Activated T-helper 2 cell treated with anti-CD3 and anti-CD28 coated beads, Interferon-gamma antibody, Interleukin-2, Interleukin-4, amounts not matched to agents 10 μg/mL and 5 μg/mL and 100 μg/mL, durations not matched to agents 14 hours and 24 hours and 36 hours (primary cell): ENCODE measurements at places on chromosomes 12 and 14. TPM values are rescaled to one million over a fixed set of nuclear protein-coding genes. Genes with fewer than 3 reads are reported as not detected.

AQP5 gene
- not detected in 2 replicates for total RNA-seq

P2RX2 gene
- not detected in 2 replicates for total RNA-seq

NFATC4 gene
- 0.21 TPM in 1 of 2 replicates, not detected in the other for total RNA-seq

OASL gene
- total RNA-seq = 1.9 and 2.3 TPM in 2 replicates

PLCZ1 gene
- total RNA-seq = not detected in 2 replicates

GSC gene
- total RNA-seq = 0.14 TPM in 1 of 2 replicates, not detected in the other

- peaks cover 50% of the 10 kb centered on the region for H3K36me3 ChIP-seq
- H3K27me3 ChIP-seq = no peaks in the 10 kb centered on the region
- peaks cover 6% of the 10 kb centered on the region for H3K4me1 ChIP-seq
- no peak overlapping the region for H3K4me3 ChIP-seq
- no peak overlapping the region for H3K27ac ChIP-seq
Measured at GRCh38 chr14:60133487-60133886, 31.7 kb downstream of the DHRS7 start.

DNA sequence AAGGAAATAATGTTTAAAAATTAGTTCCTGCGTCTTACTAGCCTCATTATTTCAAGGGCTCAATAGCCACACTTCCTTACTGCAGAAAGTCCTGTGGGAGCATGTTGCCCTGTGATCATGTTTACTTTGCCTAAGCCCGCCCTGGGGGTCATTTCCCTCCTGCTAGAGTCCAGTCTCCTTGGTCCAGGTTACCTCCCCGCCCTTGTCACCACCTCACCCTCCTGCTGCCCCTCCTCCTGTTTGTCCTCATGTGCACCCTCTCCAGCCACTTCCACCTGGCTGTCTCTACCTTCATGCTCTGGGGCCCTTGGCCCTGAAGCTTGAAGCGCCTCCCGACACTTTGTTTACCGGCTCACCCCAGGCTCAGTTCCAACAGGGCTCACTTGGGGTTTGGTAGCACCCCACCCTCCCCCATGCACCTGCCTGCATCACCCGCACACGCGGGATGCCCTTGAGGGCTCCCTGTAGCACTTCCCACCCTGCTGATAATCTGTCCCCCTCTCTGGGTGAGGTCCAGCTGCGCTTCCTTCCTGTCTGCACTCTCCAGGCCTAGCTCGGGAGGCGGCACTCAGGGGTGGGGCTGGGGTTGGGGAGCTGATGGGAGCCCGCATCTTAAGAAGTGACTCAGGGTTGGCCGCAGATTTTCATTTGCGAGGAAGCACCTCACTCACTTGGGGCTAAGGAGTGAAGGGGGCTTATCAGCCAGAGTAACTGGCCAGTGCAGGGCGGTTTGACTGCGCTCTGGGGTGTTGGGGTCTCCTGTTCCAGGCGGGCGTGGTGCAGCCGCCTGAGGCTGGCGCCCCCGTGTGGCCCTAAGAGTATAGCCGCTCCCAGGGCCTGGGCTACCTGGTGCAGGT, 40.1 kb downstream of the SMIM41 start:
- H3K27ac ChIP-seq = no peak overlapping the region
- no peaks in the 10 kb centered on the region for H3K36me3 ChIP-seq
- DNase-seq = no peak
- no peak overlapping the region for H3K4me3 ChIP-seq
- H3K4me1 ChIP-seq = peaks cover 25% of the 10 kb centered on the region
- H3K27me3 ChIP-seq = peaks cover 5% of the 10 kb centered on the region

GRCh38 chr12:47493801-47494200, 212.0 kb downstream of the RPAP3 start:
- H3K27ac ChIP-seq = no peak overlapping the region
- no peaks in the 10 kb centered on the region for H3K4me1 ChIP-seq
- no peak for DNase-seq
- no peak overlapping the region for H3K4me3 ChIP-seq

- no peak for DNase-seq
- H3K4me3 ChIP-seq = no peak overlapping the region
- H3K4me1 ChIP-seq = no peaks in the 10 kb centered on the region
- no peaks in the 10 kb centered on the region for H3K27me3 ChIP-seq
- H3K36me3 ChIP-seq = no peaks in the 10 kb centered on the region
- H3K27ac ChIP-seq = no peak overlapping the region
Measured at GRCh38 chr12:105920161-105920684, 218.5 kb downstream of the NUAK1 start.

DNA sequence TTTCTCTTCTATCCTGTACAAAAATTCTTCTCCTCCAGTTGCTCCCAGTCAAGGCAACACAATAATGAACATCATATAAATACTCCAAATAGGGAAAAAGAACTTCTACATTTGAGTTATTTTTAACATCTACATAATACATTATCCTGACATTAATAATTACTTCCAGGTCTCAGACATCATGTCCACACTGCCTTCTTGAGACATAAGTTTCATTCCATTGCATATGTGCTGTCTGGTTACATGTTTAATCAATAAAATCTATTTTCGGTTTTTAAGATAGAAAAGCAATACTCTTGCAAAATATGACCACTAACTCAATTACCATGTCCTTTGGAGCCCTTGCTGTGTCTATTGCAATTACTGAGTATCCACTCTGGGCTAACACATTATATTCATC, 881.9 kb downstream of the GALC start:
- H3K36me3 ChIP-seq = no peaks in the 10 kb centered on the region
- no peak overlapping the region for H3K27ac ChIP-seq
- no peak for DNase-seq
- no peak overlapping the region for H3K4me3 ChIP-seq

DNA sequence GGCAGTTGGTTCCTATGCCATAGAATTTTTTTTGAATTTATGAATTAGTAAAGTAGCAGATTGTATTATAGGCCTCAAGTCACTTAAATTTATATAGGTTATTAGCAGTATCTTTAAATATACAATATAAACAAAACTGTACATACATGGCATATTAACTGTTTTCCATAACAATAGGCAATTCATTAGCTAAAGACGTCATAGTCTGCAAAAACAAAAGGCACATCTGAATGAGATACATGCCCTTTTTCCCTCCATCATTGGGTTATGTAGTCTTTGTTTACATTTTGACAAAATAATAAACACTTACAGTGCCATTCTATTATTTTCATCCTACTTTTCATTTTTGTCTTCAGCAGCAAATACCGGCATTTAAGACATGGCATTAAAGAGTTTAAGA, 1.1 kb upstream of the VCPKMT start:
- H3K27me3 ChIP-seq = no peaks in the 10 kb centered on the region
- peaks cover 14% of the 10 kb centered on the region for H3K4me1 ChIP-seq
- H3K36me3 ChIP-seq = peaks cover 40% of the 10 kb centered on the region
- H3K27ac ChIP-seq = no peak overlapping the region
- H3K4me3 ChIP-seq = no peak overlapping the region
- no peak for DNase-seq

GRCh38 chr12:121915841-121916321, 2.5 kb upstream of the CFAP251 start:
- no peak for DNase-seq
- no peaks in the 10 kb centered on the region for H3K27me3 ChIP-seq
- H3K27ac ChIP-seq = no peak overlapping the region
- peaks cover 19% of the 10 kb centered on the region for H3K4me1 ChIP-seq
- peaks cover 44% of the 10 kb centered on the region for H3K36me3 ChIP-seq

DNA sequence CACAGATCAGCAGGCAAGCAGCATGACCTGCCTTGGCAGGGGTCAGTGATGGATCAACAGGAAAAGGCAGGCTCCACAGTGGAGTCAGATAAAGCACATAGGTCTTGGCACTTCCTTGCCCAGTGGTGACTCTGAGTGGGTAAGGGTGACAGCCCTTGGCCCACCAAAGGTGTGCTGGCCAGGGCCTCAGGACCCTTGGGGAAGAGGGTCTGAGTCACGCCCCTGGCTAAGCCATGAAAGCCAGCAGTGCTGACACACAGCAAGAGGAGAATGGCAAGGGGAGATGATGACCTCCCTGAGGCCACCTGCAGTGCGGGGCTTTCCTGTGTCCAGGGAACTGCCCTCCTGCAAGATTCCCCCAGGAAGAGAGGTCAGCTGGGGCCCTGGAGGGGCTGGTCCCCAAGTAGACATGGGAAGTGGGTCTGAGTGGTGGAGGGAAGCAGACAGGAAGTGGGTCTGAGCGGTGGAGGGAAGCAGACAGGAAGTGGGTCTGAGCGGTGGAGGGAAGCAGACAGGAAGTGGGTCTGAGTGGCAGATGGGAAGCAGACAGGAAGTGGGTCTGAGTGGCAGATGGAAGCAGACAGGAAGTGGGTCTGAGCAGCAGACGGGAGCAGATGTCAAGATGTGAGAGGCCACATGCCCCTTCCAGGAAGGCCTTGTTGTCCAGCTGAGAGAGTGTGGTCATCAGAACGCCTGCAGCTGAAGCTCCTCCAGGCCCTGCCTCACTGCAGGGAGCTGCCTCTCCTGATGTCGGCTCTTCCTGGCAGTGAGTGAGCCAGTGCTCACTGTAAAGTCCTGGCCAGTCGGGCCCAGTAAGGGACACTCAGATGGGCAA, 34.8 kb downstream of the DIO3 start:
- H3K27ac ChIP-seq = peak overlapping the region; percentile 76
- H3K4me3 ChIP-seq = no peak overlapping the region
- peaks cover 2% of the 10 kb centered on the region for H3K27me3 ChIP-seq
- no peak for DNase-seq
- peaks cover 22% of the 10 kb centered on the region for H3K4me1 ChIP-seq
- H3K36me3 ChIP-seq = peaks cover 12% of the 10 kb centered on the region

DNA sequence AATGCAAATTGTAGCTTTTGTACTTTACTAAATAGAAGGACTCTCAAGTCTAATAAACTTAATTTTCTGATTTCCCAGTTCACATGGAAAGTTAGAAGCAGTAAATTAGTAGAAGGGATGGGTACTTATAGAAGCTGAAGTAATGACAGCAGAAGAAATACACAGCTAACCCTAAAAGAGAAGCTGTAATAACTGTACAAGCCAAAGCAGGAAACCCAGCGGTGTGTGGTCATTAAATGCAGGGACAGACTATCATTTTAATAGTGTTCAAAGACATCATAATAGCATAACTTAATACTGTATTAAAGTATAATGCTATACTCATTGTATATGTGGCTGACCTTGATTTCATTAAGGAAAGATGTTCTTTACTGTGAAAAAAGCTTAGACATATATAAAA, 74.9 kb downstream of the PCNX1 start:
- H3K4me3 ChIP-seq = no peak overlapping the region
- no peak overlapping the region for H3K27ac ChIP-seq
- peaks cover 34% of the 10 kb centered on the region for H3K4me1 ChIP-seq
- H3K27me3 ChIP-seq = no peaks in the 10 kb centered on the region
- DNase-seq = no peak

DNA sequence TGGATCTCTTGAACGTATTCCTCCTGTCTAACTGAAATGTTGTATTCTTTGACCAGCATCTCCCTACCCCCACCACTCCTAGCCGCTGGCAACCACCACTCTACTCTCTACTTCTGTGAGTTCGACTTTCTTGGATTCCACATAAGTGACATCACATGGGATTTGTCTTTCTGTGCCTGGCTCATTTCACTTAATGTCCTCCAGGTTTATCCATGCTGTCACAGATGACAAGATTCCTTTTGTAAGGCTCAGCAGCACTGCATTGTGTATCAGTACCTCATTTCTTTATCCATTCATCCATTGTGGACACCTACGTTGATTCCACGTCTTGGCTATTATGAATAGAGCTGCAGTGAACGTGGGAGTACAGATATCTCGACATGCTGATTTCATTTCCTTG, 10.5 kb downstream of the PRKAB1 start:
- H3K36me3 ChIP-seq = peaks cover 89% of the 10 kb centered on the region
- no peak overlapping the region for H3K27ac ChIP-seq
- H3K4me1 ChIP-seq = peaks cover 30% of the 10 kb centered on the region
- no peak for DNase-seq
- no peak overlapping the region for H3K4me3 ChIP-seq

DNA sequence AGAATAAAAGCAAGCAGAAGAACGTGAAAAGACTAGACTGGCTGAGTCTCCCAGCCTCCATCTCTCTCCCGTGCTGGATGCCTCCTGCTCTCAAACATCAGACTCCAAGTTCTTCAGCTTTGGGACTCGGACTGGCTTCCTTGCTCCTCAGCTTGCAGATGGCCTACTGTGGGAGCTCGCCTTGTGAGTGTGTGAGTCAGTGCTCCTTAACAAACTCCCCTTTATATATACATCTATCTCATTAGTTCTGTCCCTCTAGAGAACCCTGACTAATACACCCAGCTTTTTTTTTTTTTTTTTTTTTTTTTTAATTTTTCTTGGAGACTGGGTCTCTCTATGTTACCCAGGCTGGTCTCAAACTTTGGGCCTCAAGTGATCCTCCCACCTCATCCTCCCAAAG, 46.9 kb downstream of the ACTN1 start:
- DNase-seq = no peak
- H3K27me3 ChIP-seq = no peaks in the 10 kb centered on the region
- peaks cover 4% of the 10 kb centered on the region for H3K36me3 ChIP-seq
- H3K4me1 ChIP-seq = peaks cover 26% of the 10 kb centered on the region

DNA sequence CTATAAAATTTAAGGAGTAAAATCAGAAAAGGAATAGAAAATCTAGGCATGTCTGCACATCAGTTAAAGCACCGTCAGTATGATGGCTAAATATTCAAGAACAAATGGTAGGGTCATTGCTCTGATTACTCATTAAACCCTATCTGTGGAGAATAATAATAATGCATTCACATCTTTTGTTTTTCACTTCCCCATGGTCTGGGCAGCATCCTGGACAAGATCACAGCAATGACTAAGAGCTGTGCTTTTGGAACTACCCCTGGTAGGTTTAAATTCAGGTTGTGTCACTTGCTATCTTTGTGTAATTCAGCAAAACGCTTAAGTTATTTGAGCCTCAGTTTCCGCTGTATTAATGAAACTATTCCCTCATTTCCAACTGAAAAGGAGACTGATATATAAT, 33.1 kb downstream of the C12orf42 start:
- H3K27ac ChIP-seq = no peak overlapping the region
- no peak for DNase-seq
- H3K36me3 ChIP-seq = no peaks in the 10 kb centered on the region
- H3K4me3 ChIP-seq = no peak overlapping the region

- H3K27ac ChIP-seq = peak overlapping the region; percentile 65
- DNase-seq = peak; percentile 44
- H3K27me3 ChIP-seq = peaks cover 43% of the 10 kb centered on the region
- H3K4me3 ChIP-seq = peak overlapping the region; percentile 49
Measured at GRCh38 chr14:92585981-92586937, 72.7 kb downstream of the RIN3 start.

DNA sequence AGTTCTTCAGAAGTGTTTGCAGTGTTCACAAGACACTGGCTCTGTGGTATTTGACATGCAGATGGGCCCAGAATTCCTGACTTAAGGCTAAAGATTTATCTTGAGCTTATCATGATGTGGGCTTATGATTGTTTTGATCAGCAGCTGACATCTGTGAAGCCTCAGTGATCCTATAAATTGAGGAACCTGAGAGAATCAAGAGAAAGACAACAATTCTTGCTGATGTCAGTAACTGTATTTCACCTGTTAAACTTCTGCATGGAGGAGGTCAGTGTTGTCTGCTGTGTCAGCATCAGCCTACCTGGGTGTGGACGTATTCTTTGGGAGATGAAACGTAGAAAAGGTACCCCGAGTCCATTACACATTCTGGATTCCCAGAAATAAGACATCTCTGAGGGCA, 33.3 kb downstream of the TRAF3 start:
- no peak overlapping the region for H3K27ac ChIP-seq
- H3K36me3 ChIP-seq = peaks cover 61% of the 10 kb centered on the region
- H3K4me1 ChIP-seq = peaks cover 59% of the 10 kb centered on the region

GRCh38 chr12:68178184-68178583, 18.6 kb upstream of the IFNG start:
- DNase-seq = no peak
- H3K4me3 ChIP-seq = no peak overlapping the region
- no peaks in the 10 kb centered on the region for H3K36me3 ChIP-seq
- peaks cover 50% of the 10 kb centered on the region for H3K4me1 ChIP-seq
- H3K27me3 ChIP-seq = peaks cover 9% of the 10 kb centered on the region

- no peaks in the 10 kb centered on the region for H3K27me3 ChIP-seq
- no peak overlapping the region for H3K4me3 ChIP-seq
- H3K36me3 ChIP-seq = no peaks in the 10 kb centered on the region
- H3K4me1 ChIP-seq = no peaks in the 10 kb centered on the region
- H3K27ac ChIP-seq = no peak overlapping the region
Measured at GRCh38 chr12:114319422-114319821, 86.5 kb downstream of the TBX5 start.
